Hepatic stellate cell (primary cell): ENCODE measurements at places on chromosomes 4 and X.

DNA sequence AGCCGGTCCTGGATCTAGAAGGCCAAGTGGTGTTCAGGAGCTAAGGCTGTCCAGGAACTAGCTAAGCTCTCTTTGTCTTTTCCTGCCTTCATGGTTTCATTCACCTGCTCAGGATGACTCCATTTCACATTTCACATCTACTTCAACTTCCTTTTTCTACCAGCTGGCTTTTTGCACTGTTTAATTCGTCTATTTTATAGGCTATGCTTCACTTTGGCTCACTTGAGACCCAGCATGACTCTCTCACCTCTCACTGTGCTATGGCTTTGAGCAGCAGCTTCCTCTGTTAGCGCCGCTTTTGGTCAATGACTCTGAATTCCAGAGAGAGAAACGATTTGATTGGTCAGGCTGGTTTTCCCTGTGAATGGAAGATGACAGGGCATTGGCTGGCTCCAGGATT lies 213.5 kb upstream of the CLNK start:
- no peak for DNase-seq

DNA sequence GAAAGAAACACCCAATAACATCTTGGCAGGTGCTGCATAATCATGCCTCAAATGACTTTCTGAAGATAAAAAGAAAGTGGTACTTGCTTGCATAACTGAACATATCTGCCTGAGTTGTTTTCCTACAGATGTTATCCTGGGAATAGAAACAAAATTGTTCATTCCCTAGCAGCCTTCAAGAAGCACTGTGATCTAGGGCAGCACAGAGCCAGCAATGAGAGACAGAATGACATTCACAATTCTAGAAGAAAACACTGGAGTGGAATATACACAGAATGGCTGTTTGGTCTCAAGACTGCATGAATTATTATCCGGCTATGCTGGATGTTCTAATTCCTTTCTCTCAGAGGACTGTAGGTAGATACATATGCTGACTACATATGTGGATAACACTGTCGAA lies 790.9 kb downstream of the PDHA2 start:
- DNase-seq, result no peak

GRCh38 chr4:174713181-174713580 lies 115.9 kb downstream of the GLRA3 start:
- DNase-seq, result no peak

DNA sequence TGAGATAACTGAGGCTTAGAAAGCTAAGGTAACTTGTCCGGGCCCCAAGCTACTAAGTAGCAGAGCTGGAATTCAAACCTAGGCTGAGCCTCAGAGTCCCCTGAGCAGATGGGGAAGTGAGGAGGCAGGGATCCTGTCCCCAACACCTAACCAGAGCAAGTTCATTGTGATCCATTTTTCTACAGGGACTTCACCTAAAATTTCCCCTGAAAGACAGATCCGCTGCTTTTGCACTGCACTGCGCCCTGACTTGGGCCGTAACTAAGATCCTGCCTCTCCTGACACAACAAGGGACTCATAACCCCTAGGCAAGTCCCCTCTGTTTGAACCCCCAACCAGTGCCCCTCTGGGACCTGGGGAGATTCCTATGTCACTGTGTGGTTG lies 25.6 kb upstream of the MTM1 start:
- DNase-seq, result no peak

DNA sequence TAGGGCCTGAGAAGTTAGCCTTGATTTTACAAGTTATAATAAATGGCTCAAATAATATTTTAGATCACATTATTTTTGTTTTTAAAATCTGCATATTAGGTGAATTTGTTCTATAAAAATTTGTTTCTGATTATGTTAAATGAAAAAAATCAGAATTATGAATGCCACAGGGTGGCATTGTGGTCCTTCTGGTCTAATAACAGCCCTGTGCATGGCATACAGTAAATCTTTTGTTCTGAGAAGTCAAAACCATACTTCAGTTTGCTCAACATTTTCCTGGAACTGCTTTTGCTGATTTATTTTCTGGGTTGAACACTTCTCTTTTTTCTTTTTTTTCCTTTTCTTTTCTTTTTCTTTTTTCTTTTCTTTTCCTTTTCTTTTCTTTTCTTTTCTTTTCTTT lies 101.0 kb upstream of the UBQLN2 start:
- DNase-seq, result no peak

- peak; percentile 21 for DNase-seq
Measured at GRCh38 chrX:7215842-7216241, 67.9 kb upstream of the PUDP start.

- DNase-seq, result peak; percentile 14
Measured at GRCh38 chr4:78293348-78293747, 236.2 kb downstream of the FRAS1 start.

- no peak for DNase-seq
Measured at GRCh38 chrX:93528917-93529316, 144.5 kb downstream of the NAP1L3 start.

GRCh38 chr4:1695913-1696312 lies 11.8 kb upstream of the FAM53A start:
- no peak for DNase-seq
